ENCODE measurements at places on chromosomes 6 and 20.

DNA sequence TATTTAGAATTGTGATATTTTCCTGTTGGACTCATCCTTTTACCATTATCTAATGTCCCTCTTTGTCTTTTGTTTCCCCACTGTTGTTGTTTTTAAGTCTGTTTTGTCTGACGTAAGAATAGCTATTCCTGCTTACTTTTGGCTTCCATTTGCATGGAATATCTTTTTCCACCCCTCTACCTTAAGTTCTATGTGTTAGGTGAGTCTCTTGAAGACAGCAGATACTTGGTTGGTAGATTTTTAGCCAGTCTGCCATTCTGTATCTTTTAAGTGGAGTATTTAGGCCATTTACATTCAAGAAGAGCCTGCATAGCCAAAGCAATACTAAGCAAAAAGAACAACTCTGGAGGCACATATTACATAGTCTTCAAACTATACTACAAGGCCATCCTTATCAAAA lies 39.2 kb downstream of the CTCFL start:
- no peak for DNase-seq

DNA sequence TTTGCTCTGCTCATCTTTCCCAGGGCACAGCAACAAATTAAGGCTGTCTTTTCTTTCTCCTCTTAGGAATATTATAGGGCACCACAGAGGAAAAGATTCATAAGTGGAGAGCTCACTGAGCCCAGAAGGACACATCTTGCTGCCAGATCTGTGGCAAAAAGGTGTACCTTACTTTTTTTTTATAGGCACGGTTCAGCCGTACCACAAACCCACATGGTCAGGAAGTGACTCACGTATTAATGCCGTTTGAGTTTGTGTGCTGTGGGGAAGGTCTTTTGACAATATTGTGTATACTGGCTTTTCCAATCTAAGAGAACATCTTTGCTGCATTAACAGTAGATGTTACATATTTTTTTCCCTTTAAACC lies 28.4 kb downstream of the PAQR8 start:
- DNase-seq: no peak

GRCh38 chr20:36997121-36997520 lies 45.6 kb upstream of the SAMHD1 start:
- no peak for DNase-seq

GRCh38 chr6:124132256-124132655 lies 328.6 kb downstream of the NKAIN2 start:
- no peak for DNase-seq

DNA sequence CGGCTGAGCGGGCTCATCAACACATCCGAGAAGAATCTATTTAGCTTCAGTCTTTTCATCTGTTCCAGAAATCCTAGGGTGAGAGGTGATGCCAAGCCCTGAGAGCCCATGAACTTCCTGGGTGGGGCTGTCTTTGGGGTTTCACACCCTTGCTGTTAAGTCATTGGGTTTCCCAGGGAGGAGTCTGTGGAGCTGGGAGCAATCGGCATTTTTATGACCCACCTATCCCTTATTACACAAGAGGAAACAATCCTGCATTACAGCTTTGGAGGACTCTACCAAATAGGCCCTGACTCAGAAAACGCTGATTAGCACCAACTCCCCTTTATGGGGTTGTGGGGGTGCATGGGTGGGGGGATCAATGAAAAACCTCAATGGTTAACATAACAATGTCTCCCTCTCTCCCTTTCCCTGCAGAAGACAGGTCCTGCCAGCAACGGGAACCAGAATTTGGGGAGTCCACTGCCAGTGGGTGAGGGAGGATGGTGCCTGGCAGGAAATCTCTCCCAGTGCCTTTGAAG lies 46.3 kb downstream of the EZR start:
- DNase-seq: no peak

DNA sequence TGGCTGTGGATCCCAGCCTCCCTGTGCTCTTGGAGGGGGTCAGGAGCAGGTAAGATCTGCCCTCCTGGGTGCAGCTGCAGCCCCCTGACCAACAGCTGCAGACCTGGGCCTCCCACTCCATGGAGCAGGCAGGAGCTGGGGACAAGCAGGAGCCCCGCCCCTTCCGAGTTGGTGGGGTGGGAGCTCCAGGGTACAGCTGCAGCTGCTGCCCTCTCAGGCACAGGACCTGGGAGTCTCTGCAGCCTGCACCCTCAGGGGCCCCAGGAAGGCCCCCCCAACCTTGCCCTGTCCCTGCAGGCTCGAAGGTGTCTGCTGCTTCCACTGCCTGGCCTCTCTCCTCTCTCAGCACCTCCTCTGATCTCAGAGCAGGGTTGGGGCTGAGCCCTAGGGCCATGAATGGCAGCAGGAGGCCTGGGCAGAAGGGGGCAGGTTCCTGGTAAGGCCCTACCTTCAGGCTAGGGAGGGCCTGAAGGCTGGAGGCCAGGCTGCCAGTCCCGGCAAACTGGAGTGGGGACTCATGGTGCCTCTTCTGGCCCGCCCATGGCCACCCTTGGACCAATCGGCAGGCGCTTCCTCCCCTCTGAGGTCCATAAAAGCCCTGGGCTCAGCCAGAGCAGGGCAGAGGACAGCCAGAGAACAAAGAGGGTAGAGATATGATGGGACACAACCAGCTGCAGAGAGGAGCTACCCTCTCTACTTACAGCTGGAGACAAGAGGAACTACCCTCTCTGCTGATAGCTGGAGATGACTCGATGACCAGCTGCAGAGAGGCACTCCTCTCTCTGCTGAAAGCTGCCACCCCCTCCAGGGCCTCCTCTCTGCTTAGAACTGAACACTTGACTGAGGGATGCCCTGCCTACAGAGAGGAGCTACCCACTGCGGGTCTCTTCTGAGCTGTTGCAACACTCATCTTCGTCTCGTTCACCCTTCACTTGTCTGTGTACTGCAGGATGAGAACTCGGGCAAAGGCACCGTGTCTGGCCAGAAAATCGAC lies 7.8 kb upstream of the PACSIN1 start:
- no peak for DNase-seq

DNA sequence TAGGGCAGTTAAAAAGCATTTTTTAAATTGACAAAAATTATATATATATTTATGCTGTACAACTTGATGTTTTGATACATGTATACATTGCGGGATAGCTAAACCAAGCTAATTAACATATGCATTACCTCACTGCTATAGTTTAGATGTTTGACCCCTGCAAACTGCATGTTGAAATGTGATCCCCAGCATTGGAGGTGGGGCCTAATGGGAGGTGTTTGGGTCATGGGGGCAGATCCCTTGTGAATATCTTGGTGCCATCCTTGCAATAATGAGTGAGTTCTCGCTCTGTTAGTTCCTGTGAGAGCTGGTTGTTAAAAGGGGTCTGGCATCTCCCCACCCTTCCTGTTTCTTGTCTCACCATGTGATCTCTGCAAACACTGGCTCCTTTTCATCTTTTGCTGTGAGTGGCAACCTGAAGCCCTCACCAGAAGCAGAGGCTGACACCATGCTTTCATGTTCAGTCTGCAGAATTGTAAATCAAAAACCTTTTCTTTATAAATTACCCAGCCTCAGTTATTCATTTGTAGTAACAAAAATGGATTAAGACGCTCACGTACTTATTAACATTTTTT lies 111.8 kb downstream of the MCHR2 start:
- no peak for DNase-seq

DNA sequence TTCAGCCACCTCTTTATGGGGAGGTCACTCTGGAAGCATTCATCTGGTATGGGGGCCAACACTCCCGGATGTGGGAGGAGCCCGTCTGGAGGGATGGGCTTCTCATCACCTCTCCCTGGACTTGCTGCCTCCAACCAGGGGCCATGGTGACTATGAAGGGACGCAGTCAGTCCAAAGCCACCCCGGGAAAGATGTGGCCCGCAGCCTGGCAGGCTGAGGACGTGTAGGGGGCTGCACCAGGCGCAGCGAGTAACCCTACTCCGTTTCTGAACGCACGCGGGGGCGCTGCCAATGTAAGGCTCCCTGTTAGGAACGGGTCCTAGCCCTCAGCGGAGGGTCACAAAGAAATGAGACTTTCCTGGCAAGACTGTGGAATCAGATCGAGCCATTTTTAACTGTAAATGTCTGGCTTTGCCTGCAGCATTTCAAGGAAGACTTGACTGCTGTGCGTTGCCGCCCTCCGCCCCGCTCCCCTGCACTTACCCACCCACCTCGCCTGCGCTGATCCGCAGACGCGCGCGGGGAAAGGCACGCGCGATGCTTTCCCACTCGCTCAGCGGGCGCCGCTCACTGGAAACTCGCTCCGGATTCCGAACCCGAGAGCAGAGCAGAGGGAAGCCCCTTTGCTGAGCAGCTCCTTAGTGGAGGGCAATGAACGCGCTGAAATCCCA lies 55.1 kb downstream of the IL20RA start:
- DNase-seq: no peak

- DNase-seq: no peak
Measured at GRCh38 chr6:166599205-166599604, 12.7 kb upstream of the RAMACL start.
